ENCODE measurements at places on chromosomes 3 and 15. TPM values are rescaled to one million over a fixed set of nuclear protein-coding genes. Genes with fewer than 3 reads are reported as not detected.

Gene TUSC7
- not detected for total RNA-seq

Gene SH2D7
- 0.09 TPM for total RNA-seq

Gene FBXO40
- 0.12 TPM for total RNA-seq

Gene UTS2B
- total RNA-seq, result 0.25 TPM

Gene RASGRP1
- total RNA-seq, result 1.2 TPM

Gene SLC35G2
- 3.7 TPM for total RNA-seq

Gene HYKK
- 2.3 TPM for total RNA-seq

Gene LRRC31
- not detected for total RNA-seq

Gene XYLB
- total RNA-seq, result 4.9 TPM

Gene GASK1A
- total RNA-seq, result 1.9 TPM

Gene PFKFB4
- 12.2 TPM for total RNA-seq

Gene GATA2
- 6.2 TPM for total RNA-seq

Gene SLC22A14
- total RNA-seq, result 0.12 TPM

Gene LTK
- 0.41 TPM for total RNA-seq

Gene BRK1
- 45.9 TPM for total RNA-seq

Gene PIF1
- not detected for total RNA-seq

GRCh38 chr15:84761607-84762131 lies 13.3 kb downstream of the ZNF592 start:
- H3K27ac ChIP-seq, result no peak overlapping the region
- H3K27me3 ChIP-seq, result no peaks in the 10 kb centered on the region
- DNase-seq, result no peak

DNA sequence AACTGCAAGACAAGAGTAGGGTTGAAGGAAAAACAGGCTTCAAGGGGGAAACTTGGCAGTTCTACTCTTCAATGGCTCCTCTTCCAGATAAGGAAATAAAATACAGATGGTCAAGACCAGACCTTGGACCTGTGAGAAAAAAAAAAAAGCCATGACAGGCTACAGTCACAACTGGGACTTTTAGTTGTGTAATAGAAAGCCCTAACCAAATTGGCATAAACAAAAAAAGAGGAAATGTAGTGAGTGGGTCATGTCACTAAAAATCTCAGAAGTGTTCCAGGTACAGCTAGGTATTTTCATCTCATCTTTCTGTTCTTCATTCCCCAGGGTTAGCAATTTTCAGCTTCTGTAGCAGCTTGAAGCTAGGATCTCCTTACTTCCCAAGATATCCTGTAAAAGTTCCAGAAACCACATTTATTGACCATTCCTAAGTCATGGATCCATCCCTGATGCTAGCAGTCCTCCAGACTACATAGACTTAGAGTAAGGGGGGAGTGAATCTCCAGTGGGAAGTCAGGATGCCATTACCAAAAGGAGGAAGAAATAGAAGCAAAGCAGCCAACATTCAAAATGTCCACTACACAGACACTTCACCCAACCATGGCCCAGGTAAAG lies 61.0 kb upstream of the CSTA start:
- no peak for DNase-seq
- H3K4me3 ChIP-seq, result no peak overlapping the region
- no peaks in the 10 kb centered on the region for H3K27me3 ChIP-seq
- no peaks in the 10 kb centered on the region for H3K4me1 ChIP-seq

DNA sequence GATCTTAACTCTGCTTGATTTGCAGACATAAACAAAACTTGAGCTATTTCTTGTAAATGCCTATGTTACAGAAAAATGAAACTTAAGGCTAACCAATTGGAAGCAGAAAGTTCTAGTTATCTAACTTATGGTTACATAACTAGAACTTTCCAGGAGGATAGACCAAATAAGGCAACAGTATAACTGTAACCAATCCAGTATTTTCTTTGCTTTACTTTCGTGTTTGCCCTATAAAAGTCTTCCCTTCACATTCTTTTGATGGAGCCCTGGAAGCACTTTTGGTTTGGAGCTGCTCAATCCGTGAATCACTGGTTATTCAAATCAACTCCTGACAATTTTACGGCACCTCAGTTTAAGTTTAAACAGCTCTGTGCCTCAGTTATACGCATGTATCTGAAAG lies 164.6 kb downstream of the SUCLG2 start:
- H3K4me1 ChIP-seq, result peaks cover 3% of the 10 kb centered on the region
- no peaks in the 10 kb centered on the region for H3K27me3 ChIP-seq
- H3K36me3 ChIP-seq, result no peaks in the 10 kb centered on the region
- H3K4me3 ChIP-seq, result no peak overlapping the region
- no peak overlapping the region for H3K27ac ChIP-seq
- DNase-seq, result no peak

GRCh38 chr3:172171396-172172075 lies 132.2 kb downstream of the FNDC3B start:
- no peaks in the 10 kb centered on the region for H3K36me3 ChIP-seq
- H3K4me1 ChIP-seq, result peaks cover 17% of the 10 kb centered on the region
- H3K27me3 ChIP-seq, result no peaks in the 10 kb centered on the region
- H3K4me3 ChIP-seq, result no peak overlapping the region
- H3K27ac ChIP-seq, result no peak overlapping the region
- DNase-seq, result no peak

DNA sequence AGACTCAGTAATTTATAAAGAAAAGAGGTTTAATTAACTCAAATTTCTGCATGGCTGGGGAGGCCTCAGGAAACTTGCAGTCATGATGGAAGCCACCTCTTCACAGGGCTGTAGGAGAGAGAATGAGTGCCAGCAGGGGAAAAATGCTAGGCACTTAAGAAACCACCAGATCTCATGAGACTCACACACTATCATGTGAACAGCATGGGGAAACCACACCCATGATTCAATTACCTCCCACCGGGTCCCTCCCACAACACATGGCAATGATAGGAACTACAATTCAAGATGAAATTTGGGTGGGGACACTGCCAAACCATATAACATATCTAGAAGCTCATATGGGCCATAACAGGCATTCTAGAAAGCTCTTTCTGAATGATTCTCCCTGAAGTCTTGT lies 190.3 kb downstream of the WNT5A start:
- no peaks in the 10 kb centered on the region for H3K4me1 ChIP-seq
- H3K36me3 ChIP-seq, result no peaks in the 10 kb centered on the region
- H3K27me3 ChIP-seq, result no peaks in the 10 kb centered on the region
- no peak for DNase-seq
- no peak overlapping the region for H3K27ac ChIP-seq

DNA sequence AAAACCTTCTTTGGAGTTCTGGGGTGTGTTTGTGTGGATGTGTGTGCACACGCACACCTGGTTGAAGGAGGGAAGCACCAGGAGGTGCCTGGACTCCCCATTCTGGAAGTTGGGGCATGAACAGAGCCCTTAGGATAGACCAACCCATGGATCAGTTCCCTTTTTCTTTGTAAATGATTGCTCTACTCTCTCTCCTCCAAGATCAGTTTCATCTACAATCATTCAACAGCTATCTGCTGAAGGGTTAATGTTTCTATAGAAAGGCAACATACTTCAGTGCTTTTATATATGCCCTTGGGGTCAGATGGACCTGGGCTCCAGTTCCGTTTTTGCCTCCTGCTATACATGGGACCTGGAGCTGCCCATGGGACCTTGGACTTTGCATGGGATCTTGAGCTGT lies 352.1 kb upstream of the CFAP20DC start:
- H3K27ac ChIP-seq, result no peak overlapping the region
- no peaks in the 10 kb centered on the region for H3K36me3 ChIP-seq
- H3K4me1 ChIP-seq, result no peaks in the 10 kb centered on the region
- H3K4me3 ChIP-seq, result no peak overlapping the region

GRCh38 chr3:45381168-45381852 lies 7.1 kb upstream of the LARS2 start:
- H3K4me1 ChIP-seq, result no peaks in the 10 kb centered on the region
- H3K27ac ChIP-seq, result no peak overlapping the region
- no peaks in the 10 kb centered on the region for H3K27me3 ChIP-seq
- DNase-seq, result no peak
- no peaks in the 10 kb centered on the region for H3K36me3 ChIP-seq

GRCh38 chr3:153762411-153763235 lies 358.6 kb upstream of the ARHGEF26 start:
- H3K36me3 ChIP-seq, result no peaks in the 10 kb centered on the region
- H3K4me1 ChIP-seq, result no peaks in the 10 kb centered on the region
- no peaks in the 10 kb centered on the region for H3K27me3 ChIP-seq
- no peak overlapping the region for H3K4me3 ChIP-seq
- no peak for DNase-seq

DNA sequence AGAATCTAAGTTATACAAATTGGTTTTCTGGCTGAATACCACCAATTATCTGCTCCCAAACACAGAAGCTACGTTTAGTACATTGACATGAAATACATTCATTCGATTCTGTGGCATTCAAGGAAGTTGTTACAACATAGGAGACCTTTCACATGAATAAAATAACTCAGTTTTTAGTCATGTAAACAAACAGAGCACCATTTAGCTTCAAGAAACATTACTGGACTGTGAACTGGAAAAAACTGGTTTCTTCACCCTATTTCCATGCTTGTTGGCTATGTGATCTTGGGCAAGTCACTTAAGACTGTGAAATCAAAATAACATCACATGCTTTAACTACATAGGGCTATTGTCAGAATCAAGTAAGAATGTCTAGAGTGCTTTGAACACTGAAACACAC lies 46.2 kb downstream of the NRG4 start:
- H3K4me1 ChIP-seq, result peaks cover 11% of the 10 kb centered on the region
- no peaks in the 10 kb centered on the region for H3K36me3 ChIP-seq
- H3K4me3 ChIP-seq, result no peak overlapping the region
- no peak for DNase-seq
- H3K27me3 ChIP-seq, result no peaks in the 10 kb centered on the region

GRCh38 chr3:15808679-15809310 lies 11.0 kb upstream of the ANKRD28 start:
- no peaks in the 10 kb centered on the region for H3K36me3 ChIP-seq
- no peak for DNase-seq
- H3K4me3 ChIP-seq, result no peak overlapping the region
- no peak overlapping the region for H3K27ac ChIP-seq

GRCh38 chr15:57356636-57357035 lies 19.7 kb upstream of the CGNL1 start:
- H3K4me3 ChIP-seq, result no peak overlapping the region
- H3K27ac ChIP-seq, result no peak overlapping the region
- H3K27me3 ChIP-seq, result no peaks in the 10 kb centered on the region
- H3K4me1 ChIP-seq, result no peaks in the 10 kb centered on the region
- no peak for DNase-seq
- no peaks in the 10 kb centered on the region for H3K36me3 ChIP-seq

DNA sequence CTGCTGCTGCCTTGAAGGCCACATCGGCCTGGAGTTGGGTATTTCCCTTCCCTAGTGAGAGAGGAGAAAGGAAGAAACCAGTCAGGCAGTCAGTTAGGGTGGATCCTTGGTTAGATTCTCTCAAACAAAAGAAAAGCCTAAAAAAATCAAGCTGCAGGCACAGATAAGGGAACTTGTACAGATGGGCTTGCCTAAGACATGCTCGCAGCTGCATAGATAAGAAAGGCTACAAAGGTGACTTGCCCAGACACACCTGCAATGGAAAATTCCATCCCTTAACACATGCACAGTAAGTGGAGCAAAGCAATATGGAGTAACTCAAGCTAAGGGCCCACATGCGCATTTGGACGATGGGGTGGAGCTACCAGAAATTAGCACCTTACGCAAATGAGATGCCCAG lies 199.7 kb upstream of the ARPP21 start:
- no peak overlapping the region for H3K4me3 ChIP-seq
- no peaks in the 10 kb centered on the region for H3K4me1 ChIP-seq
- DNase-seq, result no peak
- no peak overlapping the region for H3K27ac ChIP-seq

DNA sequence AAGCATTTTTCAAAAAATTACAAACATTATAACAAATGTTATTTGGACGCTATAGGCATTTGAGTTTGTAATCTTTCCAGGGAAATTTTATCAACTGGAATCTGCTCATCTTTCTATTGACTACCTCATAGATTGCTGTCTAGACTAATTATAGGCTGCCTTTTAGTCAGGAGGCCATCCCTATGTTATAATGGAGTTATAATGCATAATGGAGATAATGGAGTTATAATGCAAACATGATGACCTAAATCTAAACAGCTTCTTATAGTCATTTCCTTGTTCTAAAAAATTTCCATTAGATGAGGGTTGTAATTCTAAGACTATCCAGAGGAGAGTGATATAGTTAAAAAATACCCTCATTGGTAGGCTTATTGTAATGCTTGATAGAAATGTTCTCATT lies 226.4 kb downstream of the SI start:
- no peaks in the 10 kb centered on the region for H3K36me3 ChIP-seq
- no peaks in the 10 kb centered on the region for H3K4me1 ChIP-seq
- H3K27ac ChIP-seq, result no peak overlapping the region
- DNase-seq, result no peak
- H3K27me3 ChIP-seq, result no peaks in the 10 kb centered on the region

- no peak for DNase-seq
- H3K4me1 ChIP-seq, result peaks cover 28% of the 10 kb centered on the region
- H3K27me3 ChIP-seq, result no peaks in the 10 kb centered on the region
- H3K36me3 ChIP-seq, result no peaks in the 10 kb centered on the region
These were observed 1.9 kb downstream of the CISH start for GRCh38 chr3:50609763-50610085.

DNA sequence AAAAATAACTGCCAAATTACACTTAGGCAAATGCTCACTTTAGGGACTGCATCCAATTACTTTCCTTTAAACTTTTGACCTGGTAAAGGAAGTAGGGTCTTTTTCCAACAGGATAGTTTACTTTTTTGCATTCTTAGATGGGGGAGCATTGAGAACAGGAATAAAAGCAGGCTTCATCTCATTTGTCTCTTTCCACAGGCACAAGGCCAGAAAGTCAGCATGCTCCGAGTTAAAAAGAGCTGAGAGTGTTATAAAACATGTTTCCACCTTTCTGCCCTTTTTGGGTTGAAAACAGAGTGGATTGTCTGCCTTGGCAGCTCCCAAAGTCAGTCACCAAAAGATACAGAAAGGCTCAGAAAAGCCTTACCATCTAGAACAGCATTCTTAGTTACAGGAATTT lies 404.9 kb upstream of the ALCAM start:
- no peaks in the 10 kb centered on the region for H3K4me1 ChIP-seq
- H3K27ac ChIP-seq, result no peak overlapping the region
- no peaks in the 10 kb centered on the region for H3K36me3 ChIP-seq
- no peak overlapping the region for H3K4me3 ChIP-seq
- DNase-seq, result no peak
- no peaks in the 10 kb centered on the region for H3K27me3 ChIP-seq

DNA sequence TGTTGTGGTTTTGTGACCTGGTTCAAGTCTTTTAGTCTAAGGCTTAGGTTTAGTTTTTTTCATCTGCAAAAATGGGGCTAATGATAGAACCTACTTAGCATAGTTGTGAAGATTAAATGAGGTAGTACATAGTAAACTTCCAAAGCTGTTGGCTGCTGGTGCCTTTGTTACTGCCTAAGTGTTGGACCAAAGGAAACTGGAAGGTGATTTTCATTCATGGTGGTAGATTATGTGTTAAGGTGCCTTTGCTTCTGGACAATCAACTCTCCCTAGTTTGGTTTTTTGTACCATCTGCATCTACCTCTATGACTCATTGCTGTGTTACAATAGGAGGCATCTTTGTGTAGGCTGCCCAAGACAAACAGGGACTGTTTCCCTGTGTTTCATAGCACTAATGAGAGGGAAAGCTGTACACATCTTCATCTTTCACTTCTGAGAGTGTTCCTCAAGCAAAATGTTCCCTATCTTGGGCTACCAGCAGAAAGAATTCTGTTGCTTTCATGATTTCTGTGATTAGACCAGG lies 3.2 kb downstream of the MAP2K1 start:
- no peak overlapping the region for H3K27ac ChIP-seq
- H3K27me3 ChIP-seq, result no peaks in the 10 kb centered on the region
- no peak overlapping the region for H3K4me3 ChIP-seq
- H3K36me3 ChIP-seq, result no peaks in the 10 kb centered on the region
